ENCODE measurements at places on chromosomes 5 and 9.

DNA sequence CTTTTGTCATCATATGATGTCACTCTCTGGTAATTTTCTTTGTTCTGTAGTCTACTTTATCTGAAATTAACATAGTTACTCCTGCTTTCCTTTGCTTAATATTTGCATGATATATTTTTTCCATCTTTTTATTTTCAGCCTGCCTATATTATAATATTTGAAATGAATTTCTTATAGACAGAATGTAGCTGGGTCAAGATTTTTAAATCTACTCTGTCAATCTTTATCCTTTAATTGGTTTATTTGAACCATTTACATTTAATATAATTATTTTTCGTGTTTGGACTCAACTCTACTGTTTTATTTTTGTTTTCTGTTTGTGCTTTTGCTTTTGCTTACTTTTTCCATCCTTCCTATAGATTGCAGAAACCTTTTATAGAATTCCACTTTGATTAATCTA is 118.0 kb downstream of the FOXD1 start:
- no peak for DNase-seq

DNA sequence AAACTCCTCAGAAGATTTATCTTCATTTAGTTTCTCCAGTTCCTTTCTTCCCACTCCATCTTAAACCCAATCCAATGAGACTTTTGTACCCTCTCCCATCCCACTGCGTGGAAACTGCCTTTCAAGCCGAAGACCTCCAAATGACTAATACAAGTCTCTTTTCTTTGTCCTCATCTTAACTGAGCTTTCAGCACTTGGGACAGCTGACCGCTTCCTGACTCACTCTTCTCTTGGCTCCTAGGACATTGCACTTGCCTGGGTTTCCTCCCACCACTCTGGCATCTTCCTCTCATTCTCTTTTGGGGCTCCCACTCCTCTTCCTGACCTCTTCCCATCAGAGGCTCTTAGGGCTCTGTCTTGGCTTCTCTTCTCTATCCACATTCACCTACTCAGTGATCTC is 243.7 kb downstream of the HSPA4 start:
- DNase-seq: no peak

- no peak for DNase-seq
These were observed 20.4 kb downstream of the DDX4 start for GRCh38 chr5:55758231-55758630.

- DNase-seq: no peak
These were observed 279.9 kb downstream of the ASTN2 start for GRCh38 chr9:117134826-117135500.

DNA sequence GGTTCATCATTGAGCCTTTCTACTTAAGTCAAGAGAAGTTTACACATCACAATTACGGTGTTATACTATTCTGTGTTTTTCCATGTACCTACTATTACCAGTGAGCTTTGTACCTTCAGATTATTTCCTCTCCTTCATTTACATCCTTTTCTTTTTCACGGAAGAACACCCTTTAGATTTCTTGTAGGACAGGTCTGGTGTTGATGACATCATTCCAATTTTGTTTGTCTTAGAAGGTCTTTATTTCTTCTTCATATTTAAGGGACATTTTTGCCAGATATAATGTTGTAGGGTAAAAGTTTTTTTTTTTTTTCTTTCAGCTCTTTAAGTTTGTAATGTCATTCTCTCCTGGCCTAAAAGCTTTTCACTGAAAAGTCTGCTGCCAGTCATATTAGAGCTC is 637.1 kb upstream of the RIOK2 start:
- DNase-seq: no peak

DNA sequence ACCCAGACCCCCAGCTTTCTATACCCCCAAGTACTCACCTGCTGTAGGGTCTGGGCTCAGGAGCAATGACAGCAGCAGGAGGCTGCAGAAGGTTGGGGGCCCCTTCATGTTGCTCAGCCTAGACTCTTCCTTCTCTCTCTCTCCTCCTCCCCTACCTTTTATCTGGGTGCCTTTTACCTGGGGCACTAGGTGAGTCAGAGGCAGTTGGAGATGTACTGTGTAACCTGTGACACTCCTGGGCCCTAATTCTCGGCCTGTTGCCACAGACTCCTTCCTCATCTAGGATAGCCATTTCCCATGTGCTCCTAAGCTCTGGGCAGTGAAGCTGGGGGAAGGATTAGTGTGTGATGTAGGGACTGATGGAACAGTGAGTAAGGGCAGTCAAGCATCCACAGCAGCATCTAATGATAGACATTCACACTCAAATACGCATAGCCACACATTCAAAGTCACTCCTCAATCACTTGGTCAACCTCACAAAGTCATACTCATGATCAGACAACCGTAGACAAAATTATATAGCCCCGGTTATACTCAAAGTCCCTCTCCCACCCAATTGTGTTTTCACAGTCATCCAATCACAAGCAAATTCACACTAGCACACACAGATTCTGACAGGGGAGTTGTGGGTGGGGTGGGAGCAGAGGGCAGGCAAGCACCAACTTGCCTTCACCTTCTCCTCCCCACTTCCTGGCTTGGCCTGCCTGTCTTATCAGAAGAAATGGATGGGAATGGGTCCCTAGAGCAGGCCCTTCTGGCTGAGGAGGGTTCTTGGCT is at the start of gene CCL27:
Gene CCL27, minus strand, starts transcription at position 132 of the 777 bp plus-strand sequence. Its CDS starts 24 bp downstream, at position 108.
- DNase-seq: no peak

DNA sequence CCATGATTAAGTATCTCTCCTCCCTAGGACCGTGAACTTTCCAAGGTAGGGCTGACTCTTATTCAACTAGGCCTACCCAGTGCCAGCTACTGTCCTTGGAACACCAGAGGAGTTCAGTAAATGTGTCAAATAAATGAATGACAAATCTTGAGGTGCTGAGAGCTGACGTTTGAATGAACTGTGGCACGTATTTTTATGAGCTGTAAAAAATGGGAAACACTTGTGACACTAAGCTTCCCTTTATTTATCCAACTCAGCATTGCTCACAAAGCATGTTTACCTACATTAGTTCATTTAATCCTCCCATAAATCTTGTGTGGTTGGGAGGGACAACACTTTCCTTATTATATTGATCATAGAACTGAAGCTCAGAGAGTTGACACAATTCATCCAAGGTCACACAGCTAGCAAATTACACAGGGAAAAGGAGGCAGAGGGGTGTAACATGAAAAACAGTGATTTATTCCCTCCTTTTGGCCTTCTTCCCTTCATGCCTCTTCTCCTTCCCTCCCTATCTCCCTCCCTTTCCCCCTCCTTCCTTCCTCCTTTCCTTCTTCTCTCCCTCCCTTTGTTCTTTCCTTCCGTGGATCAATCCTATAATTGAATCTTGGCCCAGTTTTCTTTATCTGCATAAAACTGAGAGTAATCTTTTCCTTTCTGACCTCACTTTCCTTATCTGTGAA is 412.6 kb downstream of the DMRT2 start:
- no peak for DNase-seq

- no peak for DNase-seq
These were observed 104.7 kb downstream of the KCTD16 start for GRCh38 chr5:144275329-144275728.

- no peak for DNase-seq
These were observed 69.0 kb upstream of the GRAMD2B start for GRCh38 chr5:126354012-126354857.

DNA sequence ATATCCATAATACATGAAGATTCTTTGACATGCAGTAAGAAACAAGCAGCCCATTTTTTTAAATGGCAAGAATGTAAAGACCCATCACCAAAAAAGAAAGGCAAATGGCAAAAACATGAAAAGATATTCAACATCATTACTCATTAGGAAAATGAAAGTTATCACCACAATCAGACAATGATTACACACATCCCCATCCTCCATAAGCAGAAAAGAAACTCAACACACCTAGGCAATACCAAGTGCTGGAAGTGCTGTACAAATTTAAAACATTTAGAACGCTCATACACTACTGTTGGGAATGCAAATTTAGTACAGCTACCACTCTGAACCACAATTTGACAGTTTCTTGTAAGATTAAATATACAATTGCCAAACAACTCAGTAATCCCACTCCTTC is 466.7 kb downstream of the ACTL7B start:
- DNase-seq: no peak

GRCh38 chr5:53262348-53262970 is 152.9 kb upstream of the MOCS2 start:
- DNase-seq: no peak

DNA sequence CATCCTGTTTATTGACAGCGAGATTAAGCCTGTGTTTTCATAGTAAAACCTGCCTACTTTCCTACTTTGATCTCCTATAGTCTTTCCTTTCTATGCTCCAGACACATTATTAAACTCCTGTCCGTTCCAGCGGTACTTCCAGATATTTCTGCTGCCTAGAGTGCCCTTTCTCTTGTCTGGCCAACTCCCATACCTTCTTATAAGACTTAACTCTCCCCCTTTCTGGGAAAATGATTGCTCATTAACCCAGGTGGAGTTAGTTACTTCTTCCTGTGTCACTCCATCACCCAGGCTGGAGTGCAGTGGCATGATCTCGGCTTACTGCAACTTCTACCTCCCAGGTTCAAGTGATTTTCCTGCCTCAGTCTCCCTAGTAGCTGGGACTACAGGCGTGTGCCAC is 33.1 kb downstream of the KDM4C start:
- DNase-seq: no peak

DNA sequence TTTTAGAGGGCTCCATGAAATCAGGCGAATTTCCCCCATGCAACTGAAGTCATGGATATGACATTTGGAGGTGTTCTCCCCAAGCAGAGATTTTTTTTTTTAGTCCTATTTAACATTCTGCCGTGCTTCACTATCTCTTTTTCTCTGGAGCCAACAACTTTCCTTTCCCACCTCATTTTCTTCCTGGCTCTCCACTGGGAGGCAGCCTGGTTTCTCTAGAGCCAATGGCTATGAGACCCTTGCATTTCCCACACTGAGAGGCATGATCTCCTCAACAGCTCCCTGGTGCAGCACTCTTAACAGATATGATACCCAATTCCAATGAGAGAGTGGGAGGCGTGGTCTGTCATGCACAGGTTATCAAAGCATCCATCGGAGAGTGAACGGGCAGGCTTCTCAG is 310.8 kb downstream of the DRD1 start:
- no peak for DNase-seq

GRCh38 chr5:177606071-177607051 is 6.4 kb downstream of the B4GALT7 start:
- no peak for DNase-seq

DNA sequence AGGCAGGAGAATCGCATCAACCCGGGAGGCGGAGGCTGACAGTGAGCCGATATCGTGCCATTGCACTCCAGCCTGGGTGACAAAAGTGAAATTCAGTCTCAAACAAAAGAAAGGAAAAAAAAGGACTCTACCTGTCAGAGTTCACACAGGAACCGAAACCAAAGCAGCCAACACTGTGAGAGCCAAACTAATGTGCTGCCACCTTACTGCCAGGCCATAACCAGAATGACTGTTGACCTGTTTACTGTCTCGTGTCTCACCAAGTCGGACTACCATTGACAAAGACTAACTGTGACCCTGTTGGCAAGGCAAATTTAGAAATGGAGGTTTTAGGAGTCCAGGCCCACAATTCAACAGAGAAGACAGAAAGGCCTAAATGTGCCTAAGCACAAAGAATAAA is 112.4 kb downstream of the ANXA2R start:
- DNase-seq: no peak

DNA sequence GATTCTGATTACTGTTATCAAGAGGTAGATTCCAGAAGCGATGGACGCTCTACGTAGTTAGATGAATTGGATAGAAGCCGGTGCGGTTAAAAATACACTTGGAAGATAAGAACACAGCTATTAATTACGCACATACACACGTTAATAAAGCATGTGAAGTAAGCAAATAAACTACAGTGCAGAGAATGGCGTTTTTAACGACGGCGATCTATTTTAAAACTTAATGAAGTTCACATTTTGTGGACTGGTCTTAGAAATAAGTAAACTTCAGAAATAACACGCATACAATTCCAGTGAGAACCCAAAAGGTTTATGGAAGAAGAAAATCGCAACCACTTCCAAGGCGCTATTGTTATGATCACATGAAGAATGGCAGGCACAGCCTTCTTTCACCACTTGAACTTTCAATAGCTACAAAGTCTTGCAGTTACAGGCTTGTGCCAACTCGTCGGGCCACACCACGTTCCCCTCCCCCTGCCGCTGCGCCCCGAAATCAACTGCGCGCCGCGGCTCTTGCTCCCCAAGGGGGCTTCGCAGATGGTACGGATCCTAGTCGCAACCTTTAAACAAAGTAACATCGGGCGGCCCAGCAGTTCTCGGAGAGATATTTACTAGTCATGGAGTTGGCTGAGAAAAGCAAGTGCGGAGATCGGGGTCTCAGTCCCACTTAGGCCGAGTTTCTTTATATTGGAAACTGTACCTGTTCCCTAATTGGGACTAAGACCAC is 866 bp upstream of the SEMA6A start:
- DNase-seq: no peak

DNA sequence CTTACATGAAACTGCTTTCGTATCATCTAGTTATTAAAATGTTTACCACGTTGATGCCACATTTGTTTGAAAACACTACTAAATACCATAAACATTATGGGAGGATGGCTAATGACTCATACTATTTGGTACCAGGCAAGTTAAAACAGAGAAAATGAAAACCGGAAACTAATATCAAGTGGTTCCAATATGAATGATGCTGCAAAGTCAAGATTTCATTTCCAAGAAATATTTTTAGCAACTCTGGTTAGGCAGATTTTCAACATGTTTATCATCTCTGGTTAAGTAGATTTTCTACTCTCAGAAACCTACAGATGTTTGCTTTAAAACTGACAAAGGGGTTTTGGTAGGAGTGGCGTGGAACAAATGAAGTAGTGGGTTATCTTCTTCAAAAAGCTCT is 4.9 kb upstream of the F2R start:
- DNase-seq: no peak

GRCh38 chr9:131304676-131305355 is 15.3 kb downstream of the PLPP7 start:
- DNase-seq: no peak

- DNase-seq: no peak
These were observed 109.1 kb upstream of the ELL2 start for GRCh38 chr5:96070622-96071225.

DNA sequence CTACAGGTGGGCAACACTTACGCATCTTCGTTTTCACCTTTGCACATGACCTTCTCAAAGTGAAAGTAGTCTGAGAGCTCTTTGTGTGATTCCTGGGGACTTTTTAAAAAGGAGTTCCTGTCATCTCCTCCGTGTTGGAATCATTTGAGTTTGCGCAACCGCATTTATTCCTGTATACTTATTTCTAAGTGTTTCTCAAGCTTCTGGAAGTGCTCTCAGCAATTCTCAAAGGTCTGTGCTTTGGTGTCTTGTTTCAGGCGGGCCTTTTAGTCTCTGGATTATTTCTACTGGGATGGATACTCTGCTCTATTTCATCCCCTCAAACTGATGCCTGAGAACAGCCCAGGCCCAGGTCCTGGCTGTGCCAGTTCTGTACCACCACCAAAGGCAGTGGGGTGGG is 226.5 kb upstream of the TUT7 start:
- DNase-seq: no peak

DNA sequence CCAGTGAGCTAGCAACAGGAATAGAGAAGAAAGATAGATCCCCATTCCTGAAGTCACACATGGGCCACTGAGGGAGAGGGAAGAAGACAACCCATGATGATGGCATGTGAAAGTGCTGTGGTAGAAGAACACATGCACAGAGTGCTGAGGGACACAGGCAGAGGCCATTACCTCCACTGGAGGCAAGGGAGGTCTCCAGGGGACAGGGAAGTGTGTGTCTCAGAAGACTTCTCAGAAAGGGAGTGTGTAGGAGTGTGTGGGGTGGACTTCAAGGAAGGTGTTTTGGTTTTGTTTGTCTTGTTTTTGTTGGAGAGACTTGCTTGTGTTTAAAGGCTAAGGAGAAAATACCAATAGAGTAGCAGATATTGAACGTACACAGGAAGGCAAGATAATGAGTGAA is 77.0 kb upstream of the SMARCA2 start:
- no peak for DNase-seq
